Activated T-helper 1 cell treated with anti-CD3 and anti-CD28 coated beads, Interleukin-12 subunit alpha, Interleukin-12 subunit beta, Interleukin-2, Interleukin-4 antibody, amounts not matched to agents 30 ng/mL and 10 ng/mL and 1 ng/mL, durations not matched to agents 14 hours and 24 hours and 36 hours (primary cell): ENCODE measurements at places on chromosomes 1 and 21.

DNA sequence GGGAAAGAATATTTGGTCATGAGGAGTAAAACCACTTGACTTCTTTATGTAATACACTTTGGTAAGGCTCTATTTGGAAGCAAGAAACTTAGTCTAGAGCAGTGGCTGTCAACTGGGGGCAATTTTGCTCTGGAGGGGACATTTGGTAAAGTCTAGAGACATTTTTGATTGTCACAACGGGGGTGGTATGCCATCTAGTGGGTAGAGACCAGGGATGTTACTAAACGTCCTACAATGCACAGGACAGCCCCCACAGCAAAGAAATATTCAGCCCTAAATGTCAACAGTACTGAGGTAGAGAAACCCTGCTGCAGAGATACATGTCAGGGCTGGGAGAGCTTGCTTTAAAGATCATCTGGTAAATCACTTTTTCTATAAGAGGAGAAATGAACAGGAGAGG, 13.5 kb downstream of the FUCA1 start:
- no peak for DNase-seq

DNA sequence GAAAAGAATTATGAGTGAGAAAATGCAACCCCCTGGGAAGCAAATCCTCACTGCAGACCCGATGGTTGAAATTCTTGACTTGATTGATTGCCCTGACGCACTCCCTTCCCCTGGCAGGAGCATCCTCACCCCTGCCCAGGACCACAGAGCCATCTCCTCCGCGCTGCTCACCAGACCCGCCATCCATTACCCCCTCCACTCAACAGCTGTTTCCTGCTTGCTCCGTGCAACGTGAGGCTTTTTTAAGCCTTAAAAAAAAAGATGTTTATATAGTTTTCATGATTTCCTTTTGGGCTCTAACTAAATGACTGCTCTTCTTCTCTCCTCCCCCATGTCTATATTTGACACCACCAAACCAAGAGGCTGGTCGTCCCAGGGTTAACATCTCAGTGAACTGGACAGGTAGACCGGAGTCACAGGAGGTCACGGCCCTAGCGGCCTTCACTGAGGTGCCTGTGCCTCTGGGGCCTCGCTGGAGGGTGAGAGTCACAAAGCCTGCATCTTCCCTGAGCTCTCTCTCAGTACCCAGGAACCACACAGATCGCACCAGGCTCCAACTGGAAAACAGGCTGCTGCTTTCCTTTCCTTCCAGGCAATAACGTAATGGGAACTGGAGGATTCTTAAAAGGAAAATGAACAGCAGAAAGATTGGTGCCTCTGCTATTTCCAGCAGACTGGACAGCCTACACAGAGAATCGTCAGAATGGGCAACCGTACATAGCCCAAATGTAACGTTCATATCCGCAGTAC, 49.8 kb downstream of the ZBTB18 start:
- no peak for DNase-seq

GRCh38 chr1:220966041-220966440, 86.8 kb downstream of the HLX start:
- DNase-seq: no peak

- DNase-seq: no peak
These were observed 51.2 kb upstream of the RGS7 start for GRCh38 chr1:241408170-241408569.
